ENCODE measurements at places on chromosomes 1 and 21. TPM values are rescaled to one million over a fixed set of nuclear protein-coding genes. Genes with fewer than 3 reads are reported as not detected.

GRCh38 chr1:233394860-233395717 is 67.6 kb downstream of the MAP3K21 start:
- H3K4me1 ChIP-seq: no peaks in the 10 kb centered on the region
- H3K36me3 ChIP-seq: no peaks in the 10 kb centered on the region
- no peaks in the 10 kb centered on the region for H3K27me3 ChIP-seq
- DNase-seq: peak; percentile 8
- H3K27ac ChIP-seq: no peak overlapping the region
- H3K4me3 ChIP-seq: no peak overlapping the region

GRCh38 chr1:110505596-110505995 is 13.4 kb downstream of the KCNA10 start:
- peaks cover 2% of the 10 kb centered on the region for H3K27me3 ChIP-seq
- no peaks in the 10 kb centered on the region for H3K4me1 ChIP-seq
- no peak overlapping the region for H3K4me3 ChIP-seq
- DNase-seq: no peak
- no peaks in the 10 kb centered on the region for H3K36me3 ChIP-seq
- H3K27ac ChIP-seq: no peak overlapping the region

GRCh38 chr1:94514095-94514727 is 27.3 kb downstream of the F3 start:
- no peaks in the 10 kb centered on the region for H3K4me1 ChIP-seq
- H3K4me3 ChIP-seq: no peak overlapping the region
- no peak for DNase-seq
- H3K27ac ChIP-seq: no peak overlapping the region
- H3K27me3 ChIP-seq: no peaks in the 10 kb centered on the region
- peaks cover 29% of the 10 kb centered on the region for H3K36me3 ChIP-seq

DNA sequence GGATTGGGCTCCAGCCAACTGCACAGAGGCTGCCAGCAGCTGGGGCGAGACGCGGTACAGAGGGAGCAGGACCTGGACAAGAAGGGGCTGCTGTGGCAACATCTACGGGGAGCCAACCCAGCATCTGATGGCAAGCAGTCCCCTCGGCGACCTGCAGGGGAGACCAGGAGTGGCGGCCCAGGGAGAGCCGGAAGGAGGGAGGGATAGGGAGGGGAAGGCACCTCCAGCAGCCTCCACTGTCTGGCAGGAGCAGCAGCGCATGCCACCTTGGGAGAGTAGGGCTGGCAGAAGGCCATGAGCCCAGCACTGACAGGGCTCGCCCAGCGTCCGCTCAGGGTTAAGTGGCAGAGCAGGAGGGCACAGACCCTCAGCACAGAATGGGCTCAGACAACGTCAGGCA is 17.3 kb downstream of the CHD5 start:
- DNase-seq: no peak
- H3K36me3 ChIP-seq: no peaks in the 10 kb centered on the region
- H3K4me1 ChIP-seq: no peaks in the 10 kb centered on the region
- no peak overlapping the region for H3K4me3 ChIP-seq
- H3K27ac ChIP-seq: no peak overlapping the region

The COL16A1 gene
- total RNA-seq: 32.9 TPM

GRCh38 chr1:154987326-154987725 is 4.2 kb downstream of the FLAD1 start:
- no peak overlapping the region for H3K4me3 ChIP-seq
- DNase-seq: no peak
- H3K27me3 ChIP-seq: no peaks in the 10 kb centered on the region
- H3K27ac ChIP-seq: no peak overlapping the region
- H3K36me3 ChIP-seq: peaks cover 22% of the 10 kb centered on the region
- H3K4me1 ChIP-seq: peaks cover 19% of the 10 kb centered on the region

All from thymus (tissue), 14 donors.